ENCODE measurements at places on chromosomes 5 and 9. TPM values are rescaled to one million over a fixed set of nuclear protein-coding genes. Genes with fewer than 3 reads are reported as not detected.

MARCOL gene
- not detected for total RNA-seq

BRINP1 gene
- not detected for total RNA-seq

ZNF354C gene
- not detected for total RNA-seq

TMEM252 gene
- not detected for total RNA-seq

- DNase-seq, result no peak
Measured at GRCh38 chr9:136225366-136225747, 20.3 kb downstream of the QSOX2 start.

DNA sequence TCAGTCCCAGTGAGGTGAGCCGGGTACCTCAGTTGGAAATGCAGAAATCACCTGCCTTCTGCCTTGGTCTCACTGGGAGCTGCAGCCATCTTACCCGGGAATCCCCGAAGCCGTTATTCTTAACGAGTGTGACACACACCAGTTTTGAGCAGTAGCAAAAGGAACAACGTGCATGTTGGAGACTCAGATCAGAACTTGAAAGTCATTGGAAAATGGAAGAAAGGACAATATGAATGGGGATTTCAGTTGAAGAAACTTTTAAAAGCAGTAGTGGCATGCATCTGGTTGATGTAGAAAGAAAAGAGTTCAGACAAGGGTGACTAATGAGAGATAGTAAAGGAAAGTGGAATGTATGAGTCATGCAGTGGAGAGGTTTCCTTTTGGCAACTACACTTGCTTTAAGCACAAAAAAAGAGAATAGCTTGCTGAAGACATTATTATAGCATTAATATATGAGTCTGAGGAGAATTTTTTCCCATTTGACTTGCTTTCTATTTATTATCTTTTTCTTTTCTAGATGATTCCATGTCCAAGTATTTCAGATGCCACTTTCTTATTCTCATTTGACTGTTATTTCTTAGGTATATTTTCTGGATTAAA is 44.4 kb upstream of the ANKDD1B start:
- peak; percentile 50 for DNase-seq
